ENCODE measurements at places on chromosomes 2 and 18.

DNA sequence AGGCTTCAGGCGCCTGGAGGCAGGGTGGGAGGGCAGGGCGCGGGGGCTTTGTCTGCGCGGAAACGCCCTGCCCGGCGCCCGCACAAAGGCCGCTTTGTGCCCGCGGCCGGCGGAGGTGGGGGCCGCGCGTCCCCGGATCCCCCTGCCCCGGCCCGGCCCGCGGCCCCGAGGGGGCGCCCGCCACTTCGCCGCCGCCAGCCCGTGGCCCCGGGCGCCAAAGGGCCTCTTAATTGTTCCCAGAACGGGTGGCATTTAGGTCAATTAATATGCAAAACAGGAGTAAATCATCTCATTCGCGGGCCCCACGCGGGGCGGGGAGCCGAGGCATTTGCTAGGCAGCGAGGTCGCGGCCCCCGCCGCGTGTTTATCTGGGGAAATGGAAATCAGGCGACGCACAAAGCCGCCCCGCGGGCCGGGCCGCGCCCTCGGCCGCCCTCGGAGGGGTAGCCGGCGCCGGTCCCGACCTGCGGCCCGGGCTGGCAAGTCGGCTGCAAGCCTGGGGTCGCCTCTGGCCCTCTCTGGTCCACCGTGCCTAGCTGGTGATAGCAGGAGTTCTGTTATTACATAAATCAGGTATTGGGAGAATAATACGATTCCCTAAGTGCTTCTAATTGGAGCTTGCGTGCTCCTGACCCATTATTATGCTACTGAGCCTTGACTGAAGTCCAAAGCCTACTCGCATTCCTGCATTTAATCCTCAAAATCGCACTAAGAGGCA is 148.2 kb upstream of the GLI2 start:
- DNase-seq: peak; percentile 74

DNA sequence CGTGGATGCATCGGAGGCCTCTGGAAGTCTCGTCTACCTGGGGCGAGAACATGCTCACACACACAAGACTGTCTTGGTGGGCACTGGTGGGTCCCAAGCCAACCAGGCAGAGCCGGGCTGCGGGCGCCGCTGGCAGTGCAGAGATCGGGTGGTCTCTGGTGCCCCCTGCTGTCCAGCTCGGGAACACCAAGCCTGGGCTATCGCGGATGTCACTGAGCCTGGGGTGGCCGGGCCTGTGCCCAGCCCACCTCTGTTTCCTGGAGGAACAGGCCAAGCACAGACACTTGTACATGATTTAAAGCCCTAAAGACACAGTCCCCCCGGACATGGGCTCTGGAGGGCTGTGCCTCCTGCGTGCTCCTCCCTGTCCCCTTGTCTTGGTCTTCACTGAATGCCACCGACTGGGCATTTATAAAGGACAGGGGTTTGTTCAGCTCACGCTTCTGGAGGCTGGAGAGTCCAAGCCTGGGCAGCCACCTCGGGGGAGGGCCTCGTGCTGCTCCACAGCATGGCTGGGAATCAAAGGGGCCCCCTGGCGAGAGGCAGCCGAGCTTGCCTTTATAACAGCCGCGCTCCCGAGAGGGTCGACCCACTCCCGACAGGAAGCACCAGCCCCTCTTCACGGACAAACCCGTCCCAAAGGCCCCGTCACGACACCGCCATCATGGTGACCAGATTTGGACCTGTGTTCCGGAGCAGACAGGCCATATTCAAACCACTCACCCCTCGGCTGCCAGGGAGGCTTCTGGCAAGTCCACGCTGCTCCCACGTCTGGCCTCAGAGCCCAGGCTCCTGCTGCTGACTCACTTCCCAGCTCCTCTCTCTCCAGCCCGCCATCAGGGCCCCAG is 3.6 kb upstream of the OTOS start:
- DNase-seq: peak; percentile 73

- DNase-seq: no peak
Measured at GRCh38 chr18:45251236-45251635, 364.0 kb upstream of the SLC14A2 start.

DNA sequence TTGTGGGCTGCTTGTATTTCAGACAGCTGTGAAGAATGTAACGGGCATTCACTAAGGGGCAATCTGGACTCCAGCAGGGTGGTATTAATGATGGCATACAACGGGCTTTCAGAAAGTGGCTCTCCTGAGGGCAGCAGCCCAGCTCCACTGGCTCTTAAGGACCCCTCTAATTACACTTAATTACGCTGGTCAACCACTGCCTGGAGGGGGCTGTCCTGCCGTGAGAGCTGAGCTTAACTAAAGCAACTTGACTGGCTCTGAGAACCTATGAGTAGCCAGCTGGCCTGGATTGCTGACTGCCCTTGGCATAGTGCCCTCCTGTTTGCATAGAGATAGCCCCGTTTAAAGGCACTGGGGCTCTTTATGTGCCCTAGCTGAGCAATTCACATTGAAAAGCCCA is 3.8 kb downstream of the LIPG start:
- DNase-seq: peak; percentile 87

DNA sequence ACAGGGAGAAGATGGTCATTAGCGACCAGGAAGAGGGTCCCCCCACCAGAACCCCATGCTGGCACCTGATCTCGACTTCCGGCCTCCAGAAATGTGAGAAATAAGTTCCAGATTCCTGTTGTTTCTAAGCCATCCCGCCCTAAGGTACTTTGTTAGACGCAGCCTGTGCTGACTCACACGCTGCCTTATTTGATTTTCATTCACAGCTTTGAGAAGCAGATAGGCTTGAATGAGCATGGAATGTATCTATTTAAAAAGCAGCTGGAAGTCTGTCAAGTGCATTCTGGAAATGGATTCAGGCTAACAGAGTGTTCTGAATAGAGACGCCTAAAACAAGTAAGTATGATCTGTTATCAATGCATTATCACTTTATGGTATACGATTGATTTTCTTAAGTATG is 8.3 kb upstream of the IL1R2 start:
- DNase-seq: no peak

DNA sequence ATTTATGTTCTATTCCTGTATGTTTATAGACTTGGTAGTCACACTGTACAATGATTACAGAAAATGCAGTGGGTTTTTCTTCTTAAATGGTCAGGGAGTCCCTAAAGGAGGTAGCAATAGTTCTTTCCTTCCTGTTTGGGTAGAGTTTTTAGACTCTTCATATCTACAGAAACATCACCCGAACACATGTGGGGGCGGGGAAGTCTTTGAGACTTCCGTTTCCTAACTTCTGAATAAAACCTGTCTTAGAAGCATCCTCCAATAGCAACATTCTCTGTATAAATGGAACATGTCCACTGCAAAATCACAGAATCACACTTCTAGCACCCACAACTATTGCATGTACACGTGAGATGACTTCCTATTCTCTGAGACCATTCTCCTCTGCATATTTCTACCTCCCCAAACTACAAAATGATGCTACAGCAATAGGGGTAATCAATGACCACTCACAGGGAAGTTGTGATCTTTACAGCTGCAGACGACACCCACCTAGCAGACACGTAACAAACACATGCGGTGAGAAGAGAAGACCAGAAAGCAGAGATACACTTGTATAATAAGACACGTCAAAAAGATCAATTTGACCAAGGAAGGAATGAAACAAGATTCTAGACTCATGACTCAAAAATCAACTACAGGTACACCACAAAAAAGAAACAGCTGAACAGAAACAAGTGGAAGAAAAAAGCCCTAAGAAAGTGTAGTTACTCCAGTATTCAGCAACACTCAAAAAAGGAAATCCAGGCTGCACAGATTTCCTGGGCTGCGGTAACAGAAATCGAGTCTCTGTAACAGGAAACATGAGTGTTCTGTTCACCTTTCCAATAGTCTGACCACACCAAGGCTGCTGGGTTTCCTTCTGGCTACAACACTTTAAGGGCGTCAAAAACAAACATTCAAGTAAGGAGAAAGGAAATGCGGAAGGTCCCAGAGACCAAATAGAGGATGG is 120.4 kb downstream of the ZNF516 start:
- DNase-seq: no peak

DNA sequence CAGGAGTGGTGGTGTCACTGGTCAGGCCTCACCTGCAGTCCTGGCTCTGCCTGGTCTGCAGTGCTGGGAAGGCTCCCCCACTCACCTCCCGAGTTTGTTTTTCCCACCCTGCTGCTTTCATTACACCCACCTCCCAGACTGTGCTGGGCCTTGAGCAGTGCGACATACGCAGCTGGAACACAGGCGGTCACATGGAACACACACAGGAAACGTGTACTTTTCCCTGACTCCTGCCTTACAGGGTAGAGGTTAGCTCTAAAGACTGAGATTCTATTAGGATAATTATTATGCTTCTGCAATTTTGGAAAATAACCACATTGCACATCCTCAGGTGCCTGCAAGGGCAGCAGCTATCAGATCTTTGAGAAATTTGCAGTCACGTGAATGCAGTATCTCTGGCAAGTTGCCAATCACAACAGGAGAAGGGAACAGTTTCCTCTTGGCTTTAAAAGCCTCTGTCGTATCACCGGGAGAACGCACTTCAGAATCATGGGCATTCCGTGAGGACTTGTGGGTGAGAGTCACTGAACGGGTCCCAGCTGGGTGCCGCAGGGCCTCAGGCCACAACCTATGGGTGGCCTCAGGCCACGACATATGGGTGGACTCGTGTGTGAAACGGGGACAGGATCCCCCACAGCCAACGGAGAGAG is 136.5 kb downstream of the ZNF236 start:
- DNase-seq: peak; percentile 74

DNA sequence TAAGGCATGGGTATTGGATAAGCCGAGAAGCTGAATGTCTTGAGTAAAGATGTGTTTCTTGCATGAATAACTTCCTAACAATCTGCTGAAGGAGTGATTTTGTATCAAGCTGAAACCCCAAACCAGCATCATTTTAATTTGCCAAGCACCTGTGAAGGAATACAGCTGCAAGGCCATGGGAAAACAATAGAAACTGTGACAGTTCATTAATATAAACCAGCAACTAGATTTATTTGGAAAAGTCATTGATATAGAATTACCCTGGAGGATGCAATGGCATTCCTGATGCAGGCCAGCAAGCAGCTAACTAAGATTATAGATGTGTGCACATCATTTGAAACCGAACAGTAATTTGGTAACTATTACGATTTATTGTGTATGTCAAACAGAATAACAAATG is 155.7 kb upstream of the TCF4 start:
- DNase-seq: peak; percentile 3

DNA sequence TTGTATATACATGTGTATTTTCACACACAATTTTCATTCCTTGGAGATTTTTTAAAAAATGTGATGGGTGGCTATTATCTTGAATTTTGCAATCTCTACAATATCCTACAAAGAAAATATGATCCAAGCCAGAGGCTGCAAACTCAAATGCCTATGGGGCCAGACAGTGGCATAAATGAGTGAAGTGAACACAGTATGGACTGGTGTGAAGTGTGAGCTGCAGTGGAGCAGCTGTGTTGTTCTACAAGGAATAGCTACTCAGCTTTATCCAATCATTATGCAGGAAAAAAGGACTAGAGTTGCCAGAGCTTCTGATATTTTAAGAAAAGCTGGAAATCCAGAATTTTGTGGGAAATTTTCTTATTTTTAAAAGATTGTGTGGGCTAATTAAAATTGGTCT is 62.1 kb downstream of the ARHGEF33 start:
- DNase-seq: no peak

GRCh38 chr2:32617599-32618189 is 10.2 kb upstream of the TTC27 start:
- DNase-seq: no peak

- no peak for DNase-seq
Measured at GRCh38 chr18:69586537-69586936, 185.8 kb downstream of the DOK6 start.

GRCh38 chr2:189056200-189057106 is 82.3 kb downstream of the COL3A1 start:
- DNase-seq: no peak

GRCh38 chr2:149061133-149061745 is 22.7 kb downstream of the LYPD6B start:
- DNase-seq: no peak

- no peak for DNase-seq
Measured at GRCh38 chr2:29373870-29374269, 258.7 kb downstream of the CLIP4 start.

DNA sequence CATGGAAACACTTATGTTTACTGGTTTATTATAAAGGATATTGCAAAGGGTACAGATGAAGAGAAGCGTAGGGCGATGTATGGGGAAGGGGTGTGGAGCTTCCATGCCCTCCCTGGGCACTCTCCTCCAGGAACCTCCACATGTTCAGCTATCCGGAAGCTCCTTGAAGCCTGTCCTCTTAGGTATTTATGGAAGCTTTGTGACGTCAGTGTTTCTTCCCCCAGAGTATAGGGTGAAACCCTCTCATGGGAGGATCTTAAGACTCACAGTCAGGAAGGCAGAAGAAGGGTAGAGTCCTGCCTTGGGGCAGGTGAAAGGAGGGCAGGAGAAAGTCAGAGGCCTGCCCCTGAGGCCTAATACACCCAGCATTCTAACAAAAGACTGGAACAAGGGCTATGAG is 61.3 kb upstream of the CREB1 start:
- no peak for DNase-seq

GRCh38 chr2:196361606-196362326 is 190.4 kb upstream of the STK17B start:
- DNase-seq: no peak

DNA sequence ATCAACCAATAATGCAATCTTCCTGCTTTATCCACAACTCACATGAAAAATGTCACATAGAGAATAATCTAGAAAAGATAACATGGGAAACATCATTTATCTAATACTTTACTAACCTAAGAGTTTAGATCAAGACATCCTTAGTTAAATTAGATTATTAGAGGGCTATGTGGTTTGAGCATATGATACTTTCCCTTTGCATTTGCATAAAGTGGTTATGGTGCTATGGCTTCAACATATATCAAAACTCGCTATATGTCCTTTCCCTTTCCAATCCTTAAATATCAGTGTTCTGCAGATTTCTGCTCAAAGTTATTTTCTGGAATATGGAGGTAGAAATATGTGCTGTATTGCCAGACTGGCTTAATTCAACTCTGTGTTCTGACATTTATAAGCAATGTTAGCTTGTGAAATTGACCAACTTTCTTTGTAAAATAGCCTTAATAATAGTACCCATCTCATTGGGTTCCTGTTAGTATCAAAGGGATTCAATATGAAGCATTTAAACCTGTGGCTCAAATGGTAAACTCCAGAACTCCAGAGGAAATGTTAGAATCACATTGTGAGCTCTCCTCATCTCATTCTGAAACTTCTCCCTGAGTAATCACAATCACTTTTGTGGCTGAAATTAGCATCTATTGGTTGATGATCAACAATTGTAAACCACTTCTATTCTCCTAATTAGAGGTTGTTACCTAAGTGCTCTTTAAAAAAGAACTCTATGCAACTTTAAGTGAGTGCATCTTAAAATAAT is 1089.9 kb upstream of the SLC39A10 start:
- DNase-seq: no peak

DNA sequence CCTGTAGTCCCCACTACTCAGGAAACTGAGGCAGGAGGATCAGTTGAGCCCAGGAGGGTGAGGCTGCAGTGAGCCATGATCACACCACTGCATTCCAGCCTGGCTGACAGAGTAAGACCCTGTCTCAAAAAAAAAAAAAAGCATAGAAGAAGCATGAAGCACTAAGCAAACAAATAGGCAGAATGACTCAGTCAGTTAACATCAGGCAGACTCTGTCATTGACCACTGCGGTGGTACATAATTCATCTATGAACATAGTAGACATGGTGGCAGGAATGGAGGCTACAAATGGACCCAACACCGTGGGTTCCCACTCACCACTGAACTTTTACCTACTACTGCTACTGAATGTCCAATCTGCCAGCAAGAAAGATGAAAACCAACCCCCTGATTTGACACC is 7.6 kb upstream of the ASXL2 start:
- no peak for DNase-seq

Data from NCI-H1417 (cell line).